Heart right ventricle (tissue), 16 donors: ENCODE measurements at places on chromosomes 16 and 17. TPM values are rescaled to one million over a fixed set of nuclear protein-coding genes. Genes with fewer than 3 reads are reported as not detected.

GRCh38 chr16:85660843-85661739, 27.7 kb downstream of the GINS2 start:
- DNase-seq = no peak

The IRX5 gene
- polyA plus RNA-seq = 13.7 TPM

GRCh38 chr17:32142857-32143526, 690 bp downstream of the RHOT1 start:
- DNase-seq = peak; percentile 48

DNA sequence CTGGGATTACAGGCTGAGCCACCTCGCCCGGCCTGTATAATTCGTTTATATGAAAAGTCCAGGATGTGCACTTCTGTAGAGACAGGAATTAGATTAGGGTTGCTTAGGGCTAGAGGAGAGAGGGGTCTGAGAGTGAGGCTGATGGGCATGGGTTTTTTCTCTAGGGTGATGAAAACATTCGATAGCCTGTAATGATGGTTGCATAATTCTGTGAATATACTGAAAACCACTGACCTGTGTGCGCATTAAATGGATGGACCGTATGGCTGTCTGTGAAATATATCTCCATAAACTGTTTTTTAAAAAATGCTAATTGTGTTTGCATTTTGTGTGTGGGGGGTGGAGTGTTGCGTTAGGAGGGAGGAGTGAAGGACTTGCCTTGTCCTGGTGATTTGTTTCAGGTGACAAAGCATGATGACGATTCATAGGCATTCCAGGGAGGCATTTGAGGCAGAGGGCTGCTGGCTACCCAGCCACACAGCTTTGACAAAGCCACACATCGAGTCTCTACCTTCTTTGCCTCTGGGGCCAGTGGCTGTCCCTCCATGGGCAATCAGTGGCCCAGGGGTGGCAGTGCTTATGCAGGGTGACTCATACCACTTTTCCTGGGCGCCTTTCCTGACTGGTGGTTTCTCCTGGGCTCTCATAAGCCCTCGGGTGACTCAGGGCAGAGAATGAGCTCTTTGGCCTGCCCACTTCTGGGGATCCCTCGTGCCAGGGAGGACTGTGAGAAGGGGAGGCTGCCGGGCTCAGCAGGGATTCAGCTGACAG, 148.5 kb upstream of the WSCD1 start:
- DNase-seq = no peak

The ENGASE gene
- 54.1 TPM for polyA plus RNA-seq

GRCh38 chr16:10791048-10791447, 27.5 kb downstream of the TVP23A start:
- no peak for DNase-seq

The HOXB9 gene
- not detected for polyA plus RNA-seq

The ACE gene
- 10.1 TPM for polyA plus RNA-seq

DNA sequence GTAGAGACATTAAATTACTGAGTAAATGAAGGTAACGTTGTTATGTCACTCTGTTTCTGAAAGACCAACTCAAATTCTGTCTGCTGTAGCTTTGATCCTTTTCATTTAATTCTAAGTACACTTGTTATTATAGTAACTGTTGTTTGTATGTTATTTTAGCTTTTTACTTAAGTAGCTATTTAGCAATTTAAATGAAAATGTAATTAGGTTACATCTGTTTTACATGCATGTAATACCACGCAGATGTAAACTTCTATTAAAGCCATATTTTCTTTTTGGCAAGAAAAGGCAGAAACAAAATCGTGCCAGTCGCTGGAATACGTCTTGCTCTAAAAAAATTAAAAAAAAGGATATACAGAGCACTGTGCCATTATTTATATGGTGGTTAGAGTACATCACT, 282.8 kb downstream of the FTO start:
- no peak for DNase-seq

- DNase-seq = no peak
Observed at GRCh38 chr16:30369091-30369937, 980 bp downstream of the TBC1D10B start.

The KRTAP4-5 gene
- not detected for polyA plus RNA-seq

The KRTAP17-1 gene
- not detected for polyA plus RNA-seq

DNA sequence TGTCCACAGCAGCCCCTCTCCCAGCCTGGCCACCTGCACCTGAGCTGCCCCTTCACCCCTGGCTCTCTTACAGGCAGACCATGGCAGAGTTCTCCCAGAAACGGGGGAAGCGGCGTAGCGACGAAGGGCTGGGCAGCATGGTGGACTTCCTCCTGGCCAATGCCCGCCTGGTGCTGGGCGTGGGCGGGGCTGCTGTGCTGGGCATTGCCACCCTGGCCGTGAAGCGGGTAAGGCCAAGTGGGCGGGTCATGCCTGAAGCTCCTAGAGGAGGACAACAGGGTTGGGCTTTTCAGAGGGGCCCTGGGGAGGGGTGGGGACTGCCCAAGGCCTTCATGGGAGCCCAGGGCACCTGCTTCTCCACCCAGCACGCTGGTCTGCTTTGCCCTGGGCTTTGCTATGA, 2.2 kb downstream of the MIEF2 start:
- peak; percentile 61 for DNase-seq

- no peak for DNase-seq
Observed at GRCh38 chr17:56023851-56024250, 129.4 kb upstream of the ANKFN1 start.

The ASGR1 gene
- polyA plus RNA-seq = 0.59 TPM

GRCh38 chr17:74563358-74563757, 4.0 kb downstream of the CD300H start:
- DNase-seq = no peak

GRCh38 chr16:7504844-7505243, 172.2 kb downstream of the RBFOX1 start:
- no peak for DNase-seq

DNA sequence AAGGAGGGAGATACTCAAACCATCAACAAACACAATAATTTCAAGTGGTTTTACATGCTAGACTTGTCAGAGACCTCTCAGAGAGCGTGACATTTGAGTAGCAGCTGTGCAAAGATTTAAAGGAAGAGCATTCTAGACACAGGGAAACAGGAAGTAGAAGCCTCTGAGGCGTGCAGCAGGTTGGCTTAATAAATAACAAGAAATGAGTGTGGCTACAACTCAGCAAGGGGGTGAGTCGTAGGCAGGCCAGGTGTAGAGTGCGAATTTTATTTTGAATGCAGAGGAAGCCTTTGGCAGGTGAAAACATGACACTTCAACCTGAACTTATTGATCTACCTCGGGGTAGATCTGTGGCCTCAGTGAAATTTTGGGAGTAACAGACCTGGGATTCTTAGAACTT, 73.2 kb upstream of the MRTFB start:
- DNase-seq = no peak

The GRB7 gene
- polyA plus RNA-seq = 2.9 TPM
